ENCODE measurements at places on chromosomes 1 and 21.

GRCh38 chr1:212950243-212951125 is at the start of gene VASH2:
VASH2 (plus strand) TSS chr1:212950541; CDS start chr1:212951543, 1,002 bp downstream.
- H3K4me3 ChIP-seq = peak within 1 kb of the TSS; percentile 79
- no peaks in the 10 kb centered on the region for H3K36me3 ChIP-seq
- H3K4me1 ChIP-seq = peaks cover 2% of the 10 kb centered on the region
- DNase-seq = peak; percentile 70

GRCh38 chr1:244397131-244397530 is 54.6 kb downstream of the ADSS2 start:
- peaks cover 3% of the 10 kb centered on the region for H3K4me1 ChIP-seq
- peaks cover 26% of the 10 kb centered on the region for H3K36me3 ChIP-seq
- DNase-seq = no peak

DNA sequence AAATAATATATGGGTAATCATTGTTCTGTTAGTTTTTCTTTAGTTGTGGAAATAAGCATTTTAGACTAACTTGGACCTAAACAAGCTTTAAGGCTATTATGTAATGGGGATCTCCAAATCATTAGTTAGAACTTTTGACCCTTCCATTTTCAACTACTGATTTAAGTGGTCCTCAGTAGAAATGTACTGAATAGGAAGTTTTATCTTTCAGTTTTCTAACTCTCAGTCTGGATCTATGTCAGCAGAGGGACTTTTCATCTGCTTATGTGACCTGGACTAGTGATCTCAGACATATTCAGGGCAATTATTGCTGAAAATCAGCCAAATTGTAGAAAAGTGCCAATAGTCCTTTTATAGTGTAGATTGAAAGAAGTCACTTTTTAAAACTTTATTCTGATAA is 56.0 kb downstream of the SASS6 start:
- DNase-seq = no peak
- peaks cover 9% of the 10 kb centered on the region for H3K4me1 ChIP-seq
- no peak overlapping the region for H3K4me3 ChIP-seq

GRCh38 chr1:212388985-212389716 is 25.5 kb downstream of the PACC1 start:
- no peak overlapping the region for H3K27ac ChIP-seq
- H3K36me3 ChIP-seq = peaks cover 83% of the 10 kb centered on the region
- no peaks in the 10 kb centered on the region for H3K27me3 ChIP-seq
- H3K4me3 ChIP-seq = no peak overlapping the region

DNA sequence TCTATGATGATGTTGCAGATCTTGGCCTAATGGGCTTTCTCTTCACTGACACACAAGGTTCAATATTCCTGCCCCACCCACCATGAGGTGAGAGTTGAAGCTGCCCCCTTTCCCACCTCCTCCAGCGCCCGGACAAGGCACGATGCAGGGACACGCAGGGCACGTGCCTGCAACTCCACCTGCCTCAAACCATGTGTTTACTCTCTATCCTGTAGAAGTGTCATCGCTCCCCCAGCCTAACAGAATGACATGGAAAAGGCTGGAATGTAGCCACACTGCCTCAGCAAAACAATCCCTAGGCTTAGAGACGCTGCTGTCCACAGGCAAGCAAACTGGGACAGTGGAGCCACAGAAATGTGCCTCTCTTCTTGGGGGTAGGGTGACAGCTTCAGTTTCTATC is 92.9 kb upstream of the SOD1 start:
- DNase-seq = no peak
- H3K27ac ChIP-seq = no peak overlapping the region
- no peak overlapping the region for H3K4me3 ChIP-seq
